ENCODE measurements at places on chromosomes 11 and 22.

DNA sequence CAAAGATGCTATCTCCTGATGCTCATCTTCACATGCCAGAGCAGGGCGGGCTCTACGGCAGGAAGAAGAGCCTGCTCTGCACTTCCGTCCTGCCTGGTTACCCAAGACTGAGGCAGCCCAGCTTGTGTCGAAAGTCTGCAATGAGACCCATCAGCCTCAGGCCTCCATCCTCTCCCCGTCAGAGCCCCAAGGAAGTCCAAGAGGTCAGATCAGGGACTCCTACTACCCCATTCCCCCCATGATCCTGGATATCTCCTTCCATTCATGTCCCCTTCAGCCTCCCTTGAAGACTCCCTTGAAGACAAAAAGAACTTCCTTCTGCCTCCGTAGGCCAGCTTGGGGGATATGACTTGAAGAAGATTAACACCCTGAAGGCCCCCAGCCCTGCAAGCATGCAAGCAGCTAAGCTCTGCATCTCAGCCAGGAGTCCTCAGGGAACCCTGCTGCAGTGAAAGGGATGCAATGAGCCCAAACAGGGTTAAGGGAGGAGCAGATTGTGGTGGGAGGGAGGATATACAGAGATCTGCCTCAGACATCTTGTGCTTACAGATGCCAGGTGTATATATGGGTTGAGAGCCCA, 85.6 kb downstream of the TRIM29 start:
- no peak for DNase-seq

DNA sequence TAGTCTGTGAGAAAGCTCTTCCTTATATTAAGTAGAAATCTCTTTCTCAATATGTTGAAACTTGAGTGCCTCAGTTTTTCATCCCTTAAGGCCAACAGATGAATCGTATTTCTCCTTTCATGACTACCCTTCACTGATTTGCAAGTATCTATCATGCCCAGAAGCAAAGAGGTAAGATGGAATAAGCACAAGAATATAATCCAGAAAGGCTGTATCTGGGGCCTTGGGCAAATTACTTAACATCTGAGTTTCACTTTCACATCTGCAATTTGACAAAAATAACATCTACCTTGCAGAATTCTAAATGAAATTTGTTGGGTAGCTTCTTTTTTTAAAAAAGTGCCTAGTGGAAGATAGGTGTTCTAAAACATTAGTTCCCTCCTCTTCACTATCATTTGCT, 552.4 kb upstream of the ANO5 start:
- no peak for DNase-seq

GRCh38 chr22:40200795-40201530, 23.2 kb downstream of the TNRC6B start:
- no peak for DNase-seq

DNA sequence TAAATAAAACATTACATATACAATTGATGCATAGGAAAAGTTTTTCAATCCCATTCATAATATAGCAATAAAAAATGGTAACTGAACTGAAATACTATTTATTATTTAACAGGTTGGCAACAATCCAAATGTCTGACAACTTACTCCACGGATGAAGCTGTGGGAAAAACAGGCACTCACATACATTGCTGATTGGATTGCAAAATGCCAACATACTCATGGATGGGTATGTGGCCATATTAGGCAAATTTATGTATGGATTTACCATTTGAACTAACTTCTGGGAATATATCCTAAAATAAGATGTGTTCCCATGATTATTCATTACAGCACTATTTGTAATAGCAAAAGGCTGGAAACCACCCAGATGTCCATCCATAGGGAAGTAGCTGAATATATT, 3.2 kb upstream of the BIRC2 start:
- DNase-seq: no peak

DNA sequence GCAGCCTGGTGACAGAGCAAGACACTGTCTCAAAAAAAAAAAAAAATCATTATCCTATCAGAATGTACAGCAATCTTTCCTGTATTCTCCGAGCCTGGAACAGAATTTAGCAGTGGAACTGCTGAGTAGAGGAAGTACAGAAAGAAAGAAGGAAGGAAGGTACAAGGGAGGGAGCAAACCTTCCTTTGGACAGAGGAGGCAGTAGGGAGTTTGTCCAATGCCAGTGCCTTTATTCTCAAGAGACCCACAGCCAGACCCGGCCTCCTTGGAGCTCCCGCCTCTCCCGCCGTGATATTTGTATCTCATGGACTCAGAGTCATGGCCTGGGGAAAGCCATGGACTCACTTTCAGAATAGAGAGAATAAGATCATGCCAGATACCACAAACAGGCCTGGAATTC, 37.7 kb upstream of the LRRC55 start:
- DNase-seq: no peak

DNA sequence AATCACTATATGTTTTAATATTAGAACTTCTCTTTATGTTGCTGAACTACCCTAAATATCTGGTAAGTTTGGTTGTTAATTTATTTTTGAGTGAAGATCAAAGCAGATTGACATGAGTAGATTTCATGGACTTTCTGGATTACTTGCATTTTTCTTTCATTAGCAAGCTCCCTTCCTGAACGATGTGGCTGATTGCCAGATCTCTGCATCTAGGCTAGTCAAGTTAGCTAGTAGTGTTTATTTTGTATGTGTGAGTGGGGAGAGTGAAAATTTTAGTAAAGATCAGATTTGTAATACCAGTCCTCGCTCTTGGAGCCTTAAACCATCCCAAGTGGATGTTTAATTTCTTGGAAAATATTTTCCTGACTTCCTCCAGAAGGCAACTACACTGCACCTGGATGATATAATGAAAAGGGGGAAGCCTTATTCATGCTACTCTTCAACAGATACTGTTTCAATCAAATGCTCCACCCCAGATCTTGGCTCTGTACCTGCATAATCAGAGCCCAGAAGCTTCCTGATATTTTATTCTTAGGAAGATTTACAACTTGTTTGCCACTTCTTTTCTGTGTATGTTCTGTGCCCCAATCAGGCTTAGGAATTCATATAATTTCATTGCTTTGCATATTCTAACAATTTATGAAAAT, 143.2 kb upstream of the GRIA4 start:
- DNase-seq: no peak

- DNase-seq: no peak
Observed at GRCh38 chr11:110376711-110377324, 52.9 kb upstream of the FDX1 start.

- DNase-seq: no peak
Observed at GRCh38 chr11:119318240-119319135, 1.6 kb upstream of the MCAM start.

DNA sequence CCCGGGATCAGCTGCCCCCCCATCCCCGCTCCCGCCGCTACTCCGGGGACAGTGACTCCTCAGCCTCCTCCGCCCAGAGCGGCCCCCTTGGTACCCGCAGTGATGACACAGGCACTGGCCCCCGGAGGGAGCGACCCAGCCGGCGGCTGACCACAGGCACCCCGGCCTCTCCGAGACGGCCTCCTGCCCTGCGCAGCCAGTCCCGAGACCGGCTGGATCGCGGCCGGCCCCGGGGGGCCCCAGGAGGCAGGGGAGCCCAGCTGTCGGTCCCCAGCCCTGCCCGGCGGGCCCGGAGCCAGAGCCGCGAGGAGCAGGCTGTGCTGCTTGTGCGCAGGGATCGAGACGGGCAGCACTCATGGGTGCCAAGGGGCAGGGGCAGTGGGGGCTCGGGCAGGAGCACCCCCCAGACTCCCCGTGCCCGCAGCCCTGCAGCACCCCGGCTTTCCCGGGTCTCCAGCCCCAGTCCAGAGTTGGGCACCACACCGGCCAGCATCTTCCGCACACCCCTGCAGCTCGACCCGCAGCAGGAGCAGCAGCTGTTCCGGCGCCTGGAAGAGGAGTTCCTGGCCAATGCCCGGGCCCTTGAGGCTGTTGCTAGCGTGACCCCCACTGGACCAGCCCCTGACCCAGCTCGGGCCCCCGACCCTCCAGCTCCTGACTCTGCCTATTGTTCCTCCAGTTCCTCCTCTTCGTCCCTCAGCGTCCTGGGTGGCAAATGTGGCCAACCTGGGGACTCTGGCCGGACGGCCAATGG, 3.9 kb downstream of the RASL10A start:
- peak; percentile 51 for DNase-seq

- DNase-seq: no peak
Observed at GRCh38 chr22:26471522-26471921, 12.1 kb downstream of the HPS4 start.

GRCh38 chr11:28342716-28343115, 234.5 kb downstream of the METTL15 start:
- DNase-seq: no peak

DNA sequence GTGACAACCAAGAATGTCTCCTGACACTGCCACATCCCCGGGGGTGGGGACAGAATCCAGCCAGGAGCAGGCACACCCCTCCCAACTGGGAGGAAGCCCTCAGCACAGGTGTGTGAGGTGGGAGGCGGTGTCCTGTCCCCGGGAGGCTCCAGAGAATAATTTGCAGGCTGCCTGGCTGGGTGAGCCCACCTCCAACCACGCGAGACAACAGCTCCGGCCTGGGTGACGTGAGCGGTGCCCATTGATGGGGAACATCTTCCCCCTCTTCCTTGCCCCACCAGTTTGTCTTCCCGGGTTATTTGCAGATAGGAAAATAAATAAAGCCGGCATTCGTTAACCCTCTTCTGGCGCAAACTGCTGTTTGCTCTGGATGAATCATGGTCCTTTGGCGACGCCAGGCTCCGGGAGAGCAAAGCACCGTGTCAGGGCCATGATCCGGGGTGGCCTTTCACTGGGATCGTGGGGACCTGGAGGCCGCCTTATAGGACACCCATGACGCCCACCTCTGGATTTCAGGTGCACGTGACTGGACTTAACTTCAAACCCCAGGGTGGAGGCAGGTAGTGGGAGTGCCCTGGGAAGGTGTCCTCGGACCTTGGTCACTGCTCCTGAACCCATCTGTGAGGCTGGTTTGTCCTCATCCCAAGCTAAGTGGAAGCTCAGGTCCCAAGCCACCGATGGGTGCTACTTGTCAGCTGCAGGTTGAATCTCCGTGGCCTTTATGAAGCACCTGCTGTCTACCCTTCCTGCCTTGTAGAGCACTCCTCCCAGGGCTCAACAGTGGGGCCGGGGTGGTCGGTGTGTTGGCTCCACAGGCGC, 13.9 kb downstream of the CCND1 start:
- DNase-seq: peak; percentile 63

DNA sequence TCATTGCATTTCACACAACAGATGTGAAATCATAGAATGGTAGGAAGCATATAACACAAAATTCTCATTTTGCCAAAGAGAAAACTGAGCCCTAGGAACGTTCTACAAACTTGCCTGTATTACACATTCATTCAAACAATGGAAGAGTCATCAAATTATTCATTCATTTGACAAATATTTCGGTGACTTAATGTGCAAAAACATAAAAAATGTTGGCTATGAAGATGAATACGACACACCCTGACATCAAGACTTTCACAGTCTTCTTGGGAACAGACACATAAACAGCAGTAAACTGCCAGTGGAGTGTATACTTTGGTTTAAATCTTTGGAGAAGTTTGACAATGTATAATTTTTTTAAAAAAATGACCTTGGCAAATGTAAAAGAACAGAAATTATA, 20.4 kb upstream of the C11orf87 start:
- DNase-seq: no peak

DNA sequence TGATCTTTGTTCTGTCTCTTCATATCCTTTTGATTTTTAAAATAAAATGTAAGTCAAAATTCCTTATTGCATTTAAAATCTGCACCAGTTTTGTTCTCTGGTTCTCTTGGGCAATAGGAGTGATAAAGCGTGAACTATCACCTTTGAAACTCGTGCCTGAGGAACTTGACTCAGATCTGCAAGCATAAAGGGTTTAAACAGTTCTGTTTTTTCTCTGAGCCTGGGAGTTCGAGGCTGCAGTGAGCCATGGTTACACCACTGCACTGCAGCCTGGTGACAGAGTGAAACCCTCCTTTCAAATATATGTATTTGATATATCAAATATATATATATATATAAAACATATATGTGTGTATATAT, 38.9 kb upstream of the CLMP start:
- DNase-seq: no peak

- DNase-seq: peak; percentile 22
Observed at GRCh38 chr22:49236541-49237075, 591.1 kb downstream of the BRD1 start.

GRCh38 chr11:10322401-10322800, 17.5 kb downstream of the ADM start:
- no peak for DNase-seq

DNA sequence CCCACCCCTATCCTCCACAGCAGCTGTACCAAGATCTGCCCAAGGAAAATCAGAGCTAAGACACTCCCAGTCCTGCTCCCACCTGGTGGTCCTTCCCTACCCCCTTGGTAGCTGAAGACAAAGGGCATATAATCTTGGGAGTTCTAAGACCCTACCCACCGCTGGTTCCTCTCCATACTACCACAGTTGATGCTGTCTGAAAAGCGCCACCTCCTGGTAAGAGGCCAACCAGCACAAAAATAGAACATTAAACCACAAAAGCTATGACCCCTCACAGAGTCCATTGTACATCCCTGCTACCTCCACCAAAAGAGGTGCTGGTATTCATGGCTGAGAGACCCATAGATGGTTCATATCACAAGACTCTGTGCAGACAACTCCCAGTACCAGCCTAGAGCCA, 161.5 kb upstream of the ARHGAP42 start:
- DNase-seq: no peak

DNA sequence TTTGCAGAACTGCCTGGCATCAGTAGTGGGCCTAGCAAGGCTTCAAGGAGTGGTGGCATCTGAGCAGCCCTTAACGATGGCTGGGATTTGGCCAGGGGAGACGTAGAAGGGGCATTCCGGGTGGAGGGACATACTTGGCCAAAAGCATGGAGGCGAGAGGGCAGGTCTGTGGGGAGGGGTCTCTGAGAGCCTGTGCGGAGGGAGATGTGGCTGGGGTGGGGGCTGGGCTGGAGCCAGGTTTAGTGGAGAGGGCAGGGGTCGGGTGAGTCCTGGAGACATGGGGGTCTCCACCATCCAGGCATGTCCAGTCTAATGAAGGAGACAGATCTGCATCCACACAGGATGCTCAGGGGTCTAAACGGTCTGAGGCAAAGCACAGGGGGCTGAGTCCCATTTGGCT, 34.4 kb upstream of the WNT11 start:
- no peak for DNase-seq

DNA sequence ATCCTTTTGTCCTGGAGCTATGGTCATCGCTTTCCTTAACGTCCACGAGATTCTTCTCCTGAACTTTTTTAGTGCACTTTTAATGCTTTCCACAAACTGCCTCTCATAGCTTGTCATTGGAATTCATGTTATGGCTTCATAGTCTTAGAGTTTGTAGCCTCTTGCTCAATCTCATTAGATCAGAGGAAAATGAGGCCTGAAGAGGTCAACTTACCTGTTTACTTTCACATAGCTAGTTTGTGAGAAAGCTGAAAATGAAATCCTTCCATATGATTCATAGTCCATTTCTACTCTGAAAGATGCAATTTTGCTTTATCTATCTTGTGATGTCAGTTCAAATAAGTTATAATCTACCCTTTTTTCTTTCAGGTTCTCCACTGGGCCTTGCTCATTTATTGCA, 1747.2 kb upstream of the RAG2 start:
- no peak for DNase-seq

GRCh38 chr22:38414009-38414395, 41.0 kb downstream of the KCNJ4 start:
- DNase-seq: no peak
